Iris pigment epithelial cell (primary cell): ENCODE measurements at places on chromosomes 2 and 18.
A peak's percentile ranks its signal among the peaks of the same experiment; 100 is the strongest.

- no peak for DNase-seq
Measured at GRCh38 chr2:230636684-230637271, 75.9 kb upstream of the CAB39 start.

GRCh38 chr2:31197669-31198068 is 19.6 kb downstream of the CAPN14 start:
- no peak for DNase-seq

DNA sequence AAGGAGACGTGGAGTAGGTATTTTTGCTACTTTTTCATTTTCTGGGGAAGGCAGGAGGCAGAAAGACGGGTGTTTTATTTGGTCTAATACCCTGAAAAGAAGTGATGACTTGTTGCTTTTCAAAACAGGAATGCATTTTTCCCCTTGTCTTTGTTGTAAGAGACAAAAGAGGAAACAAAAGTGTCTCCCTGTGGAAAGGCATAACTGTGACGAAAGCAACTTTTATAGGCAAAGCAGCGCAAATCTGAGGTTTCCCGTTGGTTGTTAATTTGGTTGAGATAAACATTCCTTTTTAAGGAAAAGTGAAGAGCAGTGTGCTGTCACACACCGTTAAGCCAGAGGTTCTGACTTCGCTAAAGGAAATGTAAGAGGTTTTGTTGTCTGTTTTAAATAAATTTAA is 3.4 kb downstream of the FZD7 start:
- DNase-seq: peak; percentile 18

DNA sequence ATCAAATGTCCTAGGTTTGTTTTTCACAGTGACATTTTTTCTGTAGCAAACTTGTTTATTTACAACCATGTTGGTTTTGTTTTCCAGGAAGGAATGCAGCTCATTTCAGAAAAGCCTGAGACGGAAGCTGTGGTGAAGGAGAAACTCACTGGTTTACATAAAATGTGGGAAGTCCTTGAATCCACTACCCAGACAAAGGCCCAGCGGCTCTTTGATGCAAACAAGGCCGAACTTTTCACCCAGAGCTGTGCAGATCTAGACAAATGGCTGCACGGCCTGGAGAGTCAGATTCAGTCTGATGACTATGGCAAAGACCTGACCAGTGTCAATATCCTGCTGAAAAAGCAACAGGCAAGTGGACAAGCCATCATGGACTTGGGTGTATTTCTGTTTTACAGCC is 79.2 kb upstream of the EML6 start:
- DNase-seq: peak; percentile 30

GRCh38 chr2:36404318-36404717 is 48.7 kb downstream of the CRIM1 start:
- DNase-seq: peak; percentile 68

DNA sequence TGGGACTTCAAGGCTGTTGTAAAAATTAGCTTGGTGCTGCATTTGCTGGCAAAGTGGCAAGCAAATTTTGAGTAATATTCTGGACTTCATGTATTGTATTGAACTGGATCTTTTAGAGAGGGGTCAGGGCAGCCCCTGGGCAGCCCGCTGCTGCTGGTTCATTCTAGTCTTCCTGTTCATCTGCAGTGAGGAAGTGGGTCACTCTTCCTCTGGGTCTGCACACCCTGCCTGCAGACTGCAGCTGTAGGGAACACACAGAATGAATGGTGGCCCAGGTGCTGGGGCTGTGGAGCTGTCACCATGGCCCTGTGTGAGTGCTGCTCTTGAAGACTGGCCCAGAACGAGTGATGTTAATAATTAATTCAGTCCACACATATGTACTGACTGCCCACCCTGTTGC is 9.4 kb downstream of the SH3RF3 start:
- DNase-seq: no peak

DNA sequence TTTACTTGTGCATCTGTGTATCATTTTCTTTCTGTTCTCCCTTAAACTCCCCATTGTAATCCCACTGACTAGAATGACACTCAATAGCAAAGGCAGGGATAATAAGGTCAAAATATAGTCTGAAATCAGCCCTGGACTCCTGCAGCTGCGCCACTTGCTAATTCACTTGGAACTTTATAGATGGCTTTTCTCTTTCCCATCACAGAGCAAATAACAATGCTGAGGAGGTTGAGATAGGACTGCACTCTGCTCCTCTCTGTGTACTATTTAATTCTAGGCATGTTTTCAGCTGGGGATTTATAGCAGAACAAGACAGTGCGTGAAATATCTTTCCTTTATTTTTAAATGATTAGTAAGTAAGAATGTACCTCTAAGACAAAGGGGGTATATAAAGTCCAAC is 324.2 kb downstream of the LNPK start:
- DNase-seq: no peak

- DNase-seq: peak; percentile 72
Measured at GRCh38 chr2:150688016-150688415, 200.5 kb upstream of the RND3 start.

GRCh38 chr2:105577762-105578161 is 166.9 kb upstream of the NCK2 start:
- DNase-seq: no peak

GRCh38 chr2:238143239-238143951 is 4.9 kb downstream of the KLHL30 start:
- no peak for DNase-seq

DNA sequence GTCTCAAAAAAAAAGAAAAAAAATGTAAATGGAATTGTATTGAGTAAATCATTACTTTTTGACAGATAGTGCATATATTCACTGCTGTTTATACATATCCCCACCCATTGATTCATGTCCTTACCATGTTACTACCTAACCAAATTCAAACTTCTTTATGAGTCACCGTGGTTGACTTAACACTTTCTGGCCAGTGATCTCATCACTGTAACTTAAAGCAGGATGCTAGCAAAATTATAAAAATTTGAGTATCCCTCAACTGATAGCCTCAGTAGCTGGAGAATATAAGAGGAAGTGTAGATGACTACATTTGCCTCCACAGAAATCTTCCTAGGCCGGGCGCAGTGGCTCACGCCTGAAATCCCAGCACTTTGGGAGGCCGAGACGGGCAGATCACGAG is 13.4 kb downstream of the CNOT9 start:
- DNase-seq: peak; percentile 80

DNA sequence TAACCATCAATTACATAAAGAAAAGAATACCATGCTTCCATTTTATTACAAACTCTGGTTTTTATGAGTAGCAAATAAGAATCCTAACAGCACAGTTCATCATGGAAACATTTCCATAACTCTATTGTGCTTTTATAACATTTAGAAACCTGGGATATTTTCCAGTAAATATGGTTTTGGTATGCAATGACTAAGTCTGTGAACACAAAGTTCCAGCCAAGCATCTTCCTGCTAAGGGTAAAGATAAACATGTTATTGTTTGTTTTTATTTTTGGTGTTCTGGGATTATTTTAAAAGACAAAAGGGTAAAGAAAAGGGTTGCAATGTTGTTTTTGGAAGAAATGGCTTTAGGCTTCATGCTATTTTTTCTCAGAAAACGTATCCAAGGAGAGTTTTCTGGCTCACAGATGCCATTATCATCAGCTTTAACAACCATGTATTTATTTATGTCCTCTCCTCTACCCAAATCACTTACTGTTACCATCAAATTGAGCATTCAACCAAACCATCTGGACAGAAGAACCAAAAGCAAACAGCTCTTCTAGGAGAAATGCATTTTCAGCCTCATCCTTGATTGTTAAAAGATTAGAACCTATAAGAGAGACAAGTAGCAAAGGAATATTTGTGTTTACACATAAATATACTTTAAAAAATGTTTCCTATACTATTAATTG is 116.0 kb downstream of the PLA2R1 start:
- peak; percentile 71 for DNase-seq

DNA sequence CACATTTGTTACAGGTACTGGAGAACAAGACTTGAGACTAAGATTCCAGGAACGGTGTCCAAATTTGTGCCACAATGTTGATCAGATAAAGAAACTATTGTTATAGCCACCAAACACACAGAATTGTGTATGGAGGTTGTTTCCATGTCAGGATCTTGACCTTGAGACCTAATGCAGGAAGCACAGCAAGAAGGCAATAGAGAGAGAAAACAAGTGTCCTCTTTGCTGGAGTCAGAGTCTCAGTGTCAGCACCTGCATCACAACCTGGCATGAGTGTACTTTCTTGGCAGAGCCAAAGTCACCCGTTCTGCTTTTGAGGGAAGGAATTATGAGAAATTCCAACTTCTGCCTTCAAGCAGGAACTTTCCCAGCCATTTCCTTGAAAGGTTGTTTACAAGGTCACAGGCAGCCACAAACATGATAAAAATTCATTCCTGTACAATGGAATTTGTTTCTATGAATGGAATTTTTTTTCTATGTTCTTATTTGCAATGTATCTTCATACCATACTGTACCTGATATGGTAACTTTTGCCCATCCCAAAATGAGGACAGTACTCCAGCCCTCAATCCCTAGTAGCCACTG is 118.4 kb downstream of the PKP4 start:
- DNase-seq: peak; percentile 15

DNA sequence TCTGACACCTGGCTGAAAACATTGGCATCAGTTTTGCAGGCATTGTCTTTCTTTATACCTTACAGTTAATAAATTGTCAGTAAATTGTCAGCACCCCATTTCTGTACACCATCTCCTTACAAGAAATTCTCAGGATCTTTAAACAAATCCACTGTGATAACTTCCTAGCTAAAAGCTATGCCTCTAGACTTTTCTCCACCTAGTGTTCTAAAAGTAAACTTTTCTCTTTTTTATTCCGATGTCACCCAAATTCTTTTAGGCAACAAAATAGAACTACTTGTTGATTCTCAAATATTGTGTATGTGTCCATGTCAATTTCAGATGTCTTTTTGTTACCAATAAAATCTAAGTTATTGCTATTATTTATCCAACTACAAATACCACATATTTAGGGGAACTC is 617.4 kb upstream of the NRXN1 start:
- DNase-seq: no peak

GRCh38 chr2:120857422-120857821 is 121.8 kb downstream of the GLI2 start:
- DNase-seq: no peak
